ENCODE measurements at places on chromosomes 16 and 17.
A peak's percentile ranks its signal among the peaks of the same experiment; 100 is the strongest.

GRCh38 chr17:9959377-9959981, 54.4 kb upstream of the RCVRN start:
- DNase-seq = peak; percentile 78

DNA sequence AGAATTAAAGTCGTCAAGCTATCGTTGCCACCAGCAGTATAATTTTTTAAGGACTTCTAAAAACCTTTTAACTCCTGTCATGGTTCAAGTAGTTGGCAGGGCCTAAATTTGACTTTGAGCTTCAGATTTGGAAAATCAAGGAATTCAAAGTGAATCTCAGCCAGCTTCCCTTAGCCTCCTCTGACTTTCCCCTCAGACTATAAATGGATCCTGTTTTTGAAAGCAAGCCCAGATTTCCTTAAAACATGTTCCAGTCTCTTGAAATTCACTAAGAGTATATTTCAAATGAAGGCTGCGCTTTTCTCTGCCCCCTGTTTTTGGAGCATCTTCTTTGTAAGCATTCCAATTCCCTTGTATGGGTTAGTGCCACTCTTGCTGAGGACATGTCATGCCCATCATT, 101.8 kb upstream of the CDH8 start:
- no peak for DNase-seq

DNA sequence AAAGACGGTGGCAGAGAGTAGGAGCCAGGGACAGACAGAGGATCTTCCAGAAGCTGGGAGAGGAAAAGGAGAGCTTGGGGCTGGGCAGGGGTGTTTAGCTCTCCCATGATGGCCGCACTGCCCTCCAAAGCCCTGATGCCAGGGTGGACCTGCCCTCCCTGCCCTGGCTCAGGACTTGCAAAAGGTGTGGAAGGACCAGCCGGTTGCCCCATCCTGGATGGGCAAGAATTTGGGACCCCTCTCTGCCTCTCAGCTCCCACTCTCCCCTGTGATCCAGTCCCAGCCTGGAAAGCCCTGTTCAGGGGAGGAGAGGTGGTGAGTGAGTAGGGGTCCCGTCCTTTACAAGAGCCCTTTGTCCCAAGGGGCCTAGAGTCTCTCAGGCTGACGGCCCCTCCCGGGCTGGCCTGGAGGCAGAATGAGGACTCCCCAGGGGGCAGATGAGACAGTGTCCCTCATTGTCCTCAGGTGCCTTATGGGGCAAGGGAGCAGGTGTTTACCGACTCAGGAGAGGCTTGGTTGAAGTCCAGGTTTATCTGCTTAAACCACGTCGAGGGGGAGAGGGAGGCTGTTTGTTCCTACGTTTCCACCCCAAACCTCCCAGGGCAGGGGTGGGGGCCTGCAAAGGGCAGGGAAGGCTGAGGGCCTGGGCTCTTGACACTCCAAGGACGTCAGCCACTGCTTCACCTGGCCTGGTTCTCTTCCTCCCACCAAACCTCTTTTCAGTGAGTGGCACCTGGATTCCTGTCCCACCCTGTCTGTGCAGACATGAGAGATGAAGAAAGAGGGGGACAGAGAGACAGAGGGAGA, 19.3 kb upstream of the ITGA3 start:
- peak; percentile 57 for DNase-seq

DNA sequence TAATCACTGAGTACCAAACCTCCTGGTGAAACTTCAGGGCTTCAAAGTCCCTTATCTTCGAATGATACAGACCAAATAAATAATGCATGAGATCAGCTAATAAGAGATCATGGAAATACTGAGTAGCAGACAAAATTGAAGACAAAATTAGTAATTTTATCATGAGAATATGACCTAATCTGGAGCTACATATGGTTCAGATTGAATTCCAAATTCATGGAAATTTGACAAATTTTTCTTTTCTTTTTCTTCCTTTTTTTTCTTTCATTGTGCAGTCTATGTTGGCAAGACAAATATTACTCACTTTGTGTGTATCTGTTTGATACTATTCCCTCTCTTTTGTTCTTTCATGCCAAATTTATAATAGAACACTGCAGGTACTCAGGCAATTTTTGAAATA, 218.1 kb upstream of the KCNJ16 start:
- DNase-seq = no peak

DNA sequence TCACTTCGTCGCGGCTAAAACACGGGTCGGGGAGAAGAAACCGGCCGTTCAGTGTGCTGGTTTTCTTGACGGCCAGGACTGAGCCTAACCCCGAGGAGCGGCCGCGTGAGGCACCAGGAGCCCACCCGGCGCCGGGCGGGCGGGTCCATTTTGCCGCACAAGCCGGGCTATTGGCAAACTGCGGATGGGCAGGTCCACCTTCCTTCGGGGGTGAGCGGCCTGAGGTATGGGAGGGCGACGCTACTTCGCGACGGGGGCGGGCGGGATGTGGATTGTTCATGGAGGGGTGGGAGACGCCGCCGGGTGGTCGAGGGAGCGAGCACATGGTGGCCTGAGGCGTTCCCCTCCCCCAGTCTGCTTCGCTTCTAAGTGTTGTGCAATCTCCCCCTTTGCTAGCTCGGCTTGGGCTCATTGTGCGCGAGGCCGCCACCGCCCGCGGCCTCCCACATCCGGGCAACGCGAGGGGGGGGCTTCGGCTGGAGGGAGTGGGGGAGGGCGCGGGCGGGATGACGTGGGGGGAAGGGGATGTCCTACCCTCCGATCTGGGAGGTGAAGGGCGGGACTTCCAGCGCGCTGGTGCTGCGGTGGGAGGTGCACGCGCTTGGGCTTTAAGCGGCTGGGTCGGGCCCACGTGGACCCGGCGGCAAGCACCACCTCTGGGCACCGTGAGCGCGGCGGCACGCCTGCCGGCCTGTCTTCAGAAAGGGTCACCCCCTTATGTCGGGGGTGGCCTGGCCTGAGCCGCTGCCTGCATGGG, 5.9 kb upstream of the CD68 start:
- DNase-seq = peak; percentile 89

DNA sequence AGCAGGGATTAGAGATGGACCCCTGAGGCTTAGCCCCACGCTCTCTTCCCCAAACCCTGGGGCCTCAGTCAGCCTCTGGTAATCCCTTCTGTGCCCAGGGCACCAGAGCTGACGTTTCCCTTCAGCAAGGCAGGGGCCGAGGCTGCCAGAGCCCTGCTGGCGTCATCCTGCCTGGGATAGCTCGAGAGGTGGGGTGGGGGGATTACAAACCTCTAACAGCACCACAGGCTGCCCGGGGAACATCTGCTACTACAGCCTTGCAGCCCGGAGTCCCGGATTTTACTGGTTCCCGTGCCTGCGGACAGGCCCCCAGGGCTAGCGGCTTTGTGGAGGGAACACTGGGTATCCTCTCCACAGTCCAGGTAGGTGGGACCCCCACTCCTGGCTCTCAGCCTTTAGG, at the start of gene AANAT:
TSS of gene AANAT (plus strand) at position 238 of the 400 bp plus-strand sequence. CDS start 1,144 bp downstream, outside the sequence.
- DNase-seq = peak; percentile 99

DNA sequence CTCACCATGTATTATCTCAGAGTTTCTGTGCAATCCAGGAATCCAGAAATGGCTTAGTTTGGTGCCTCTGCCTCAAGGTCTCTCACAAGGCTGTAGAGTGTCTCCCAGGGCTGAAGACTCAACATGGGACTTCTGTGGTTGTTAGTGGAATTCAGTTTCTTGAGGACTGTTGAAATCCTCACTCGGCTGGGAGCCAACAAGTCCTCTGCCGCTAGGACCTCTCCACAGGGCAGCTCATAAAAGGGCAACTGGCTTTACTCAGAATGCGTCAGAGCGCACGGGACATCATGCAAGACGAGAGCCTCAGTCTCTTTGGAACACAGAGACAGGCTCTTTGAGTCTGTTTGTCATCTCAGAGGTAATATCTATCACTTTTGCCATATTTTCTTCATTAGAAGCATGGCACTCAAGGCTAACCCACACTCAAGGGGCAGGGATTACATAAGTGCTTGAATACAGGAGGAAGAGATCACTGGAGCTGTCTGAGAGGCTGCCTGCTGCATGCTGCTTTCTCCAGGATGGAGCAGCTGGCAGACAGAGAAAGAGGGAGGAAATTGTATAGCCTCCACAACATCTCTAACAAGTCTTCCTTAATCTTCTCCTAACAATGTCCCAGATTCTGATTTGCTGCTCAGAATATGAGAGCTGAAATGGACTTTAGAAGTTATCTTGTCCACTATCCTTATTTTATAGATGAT, 97.5 kb upstream of the ASIC2 start:
- peak; percentile 36 for DNase-seq

- DNase-seq = peak; percentile 16
These were observed 1.7 kb downstream of the TBKBP1 start for GRCh38 chr17:47695429-47696376.

GRCh38 chr16:11248133-11248532, 7.9 kb downstream of the SOCS1 start:
- no peak for DNase-seq

- no peak for DNase-seq
These were observed 21.4 kb downstream of the HASPIN start for GRCh38 chr17:3745071-3745470.

DNA sequence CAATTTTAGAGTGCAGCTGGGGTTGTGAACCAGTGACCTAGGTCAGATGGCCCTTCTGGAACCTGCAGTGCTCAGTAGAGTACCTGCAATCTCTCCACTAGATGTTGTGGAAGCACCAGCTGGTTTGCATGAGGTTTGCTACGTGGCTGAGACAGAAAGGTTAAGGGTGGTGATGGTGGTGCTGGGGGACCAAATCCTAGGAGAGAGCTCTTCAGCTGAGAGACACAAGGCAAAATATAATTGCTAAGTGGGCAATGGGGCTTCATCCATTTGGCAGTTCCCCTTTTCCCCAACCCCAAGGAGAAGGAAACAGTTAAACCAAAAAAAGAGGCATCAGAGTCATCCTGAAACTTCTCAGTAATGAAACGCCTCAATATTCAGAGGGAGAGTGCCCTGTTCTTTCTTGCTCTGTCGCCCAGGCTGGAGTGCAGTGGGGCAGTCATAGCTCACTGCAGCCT, 13.9 kb downstream of the ITPRIPL2 start:
- no peak for DNase-seq

DNA sequence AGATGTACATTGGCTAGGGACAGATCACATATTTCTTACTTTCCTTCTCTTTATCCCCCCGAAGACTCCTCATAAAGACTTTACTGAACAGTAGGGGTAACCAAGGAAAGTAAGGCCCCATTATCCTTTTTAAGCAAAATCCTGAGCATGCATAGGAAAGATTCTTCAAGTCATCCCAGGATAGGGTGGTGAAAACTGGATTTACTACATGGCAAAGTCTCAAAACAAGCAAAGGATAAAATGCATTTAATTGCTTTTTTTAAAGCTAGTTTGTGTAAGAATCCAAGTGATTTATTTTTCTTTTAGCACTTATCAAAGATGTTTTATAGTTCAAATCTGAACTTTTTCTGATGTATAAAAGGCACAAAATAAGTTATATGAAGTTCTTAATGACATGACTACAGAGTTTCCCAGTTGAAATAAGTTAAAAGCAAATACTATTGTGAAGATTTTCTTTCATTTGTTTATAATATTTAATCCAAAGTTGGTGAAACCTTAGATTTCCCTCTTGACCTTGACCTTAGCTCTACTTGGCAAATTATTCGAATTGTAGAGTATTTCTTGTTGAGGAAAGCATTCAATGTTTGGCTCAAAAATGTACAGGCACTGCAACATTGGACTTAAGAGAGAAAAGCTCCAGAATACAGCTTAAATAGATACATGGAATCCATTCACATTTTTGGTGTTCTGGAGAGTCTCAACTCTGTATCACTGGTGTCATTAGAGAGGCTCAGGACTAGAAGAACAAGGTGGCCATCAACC, 104.3 kb downstream of the ABCA8 start:
- no peak for DNase-seq

- DNase-seq = no peak
These were observed 584.9 kb downstream of the CDH13 start for GRCh38 chr16:83211711-83212110.

DNA sequence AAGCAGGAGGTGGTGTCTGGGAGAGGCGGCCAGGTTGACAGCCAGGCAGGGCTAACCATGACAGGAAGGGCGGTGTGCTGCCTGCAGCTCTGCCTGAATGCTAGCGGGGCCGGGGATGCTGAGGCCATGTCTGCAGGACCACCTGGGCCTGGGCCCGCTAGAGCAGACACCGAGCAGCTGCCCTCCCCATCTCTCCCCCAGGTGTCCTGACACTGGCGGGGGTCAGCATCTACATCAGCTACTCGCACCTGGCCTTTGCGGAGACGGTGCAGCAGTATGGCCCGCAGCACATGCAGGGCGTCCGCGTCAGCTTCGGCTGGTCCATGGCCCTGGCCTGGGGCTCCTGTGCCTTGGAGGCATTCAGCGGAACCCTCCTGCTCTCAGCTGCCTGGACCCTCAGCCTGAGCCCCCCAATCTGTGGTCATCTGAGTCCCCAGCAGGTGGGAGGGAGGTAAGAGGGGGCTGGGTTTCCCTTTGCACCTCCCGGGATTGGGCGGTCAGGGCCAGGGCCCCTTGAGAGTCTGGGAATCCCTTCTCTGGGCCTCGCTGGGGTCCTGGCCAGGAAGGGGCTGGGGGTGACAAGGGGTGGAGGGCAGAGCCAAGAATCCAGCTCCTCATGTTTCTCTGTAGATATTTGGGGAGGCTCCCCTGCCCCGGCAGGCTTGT, 7.5 kb downstream of the TMEM235 start:
- DNase-seq = no peak

DNA sequence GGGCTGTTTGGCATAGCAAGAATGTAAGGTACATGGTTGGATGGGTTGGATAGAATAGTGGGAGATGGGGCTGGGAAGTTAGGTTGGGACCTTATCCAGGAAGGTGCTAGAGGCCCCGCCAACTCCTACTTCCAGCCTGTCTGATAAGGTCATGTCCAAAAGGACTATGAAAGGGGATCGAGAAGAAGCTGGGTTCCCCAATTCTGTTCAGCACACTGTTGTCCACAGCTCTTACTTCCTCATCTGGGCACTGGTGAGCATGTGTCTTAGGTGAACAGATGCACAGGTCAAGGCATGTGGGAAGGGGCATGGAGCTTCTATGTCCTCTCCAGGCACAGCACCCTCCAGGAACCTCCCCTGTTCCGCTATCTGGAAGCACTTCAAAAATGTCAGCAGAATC, 5.6 kb upstream of the ULK2 start:
- no peak for DNase-seq

GRCh38 chr17:10398352-10398751, 23.4 kb downstream of the MYH8 start:
- peak; percentile 10 for DNase-seq

GRCh38 chr17:39104657-39105056, 46.8 kb downstream of the PLXDC1 start:
- no peak for DNase-seq

Measured in WERI-Rb-1 (cell line).